ENCODE measurements at places on chromosomes 7 and 10. TPM values are rescaled to one million over a fixed set of nuclear protein-coding genes. Genes with fewer than 3 reads are reported as not detected.

HOXA1 gene
- 18.8 TPM for total RNA-seq

GFRA1 gene
- total RNA-seq = 4.1 TPM

CYP26C1 gene
- total RNA-seq = 0.10 TPM

PAX4 gene
- total RNA-seq = not detected

DNA sequence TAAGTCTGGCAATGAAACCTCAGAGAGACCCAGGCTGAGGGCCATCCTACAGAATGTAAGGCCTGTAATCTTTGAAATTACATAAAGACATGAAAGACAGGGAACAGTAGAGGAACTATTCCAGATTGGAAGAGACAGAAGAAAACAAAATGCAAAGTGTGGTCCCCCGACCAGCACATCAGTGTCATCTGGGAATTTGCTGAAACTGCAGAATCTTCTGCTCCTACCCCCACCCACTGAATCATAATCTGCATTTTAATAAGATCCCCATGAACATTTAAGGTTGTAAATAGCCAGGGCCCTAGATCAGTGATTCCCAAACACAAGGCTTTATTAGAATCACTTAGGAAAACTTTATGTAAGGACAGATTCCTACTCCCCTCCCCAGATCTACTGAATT lies 154.4 kb downstream of the NOC3L start:
- no peak for DNase-seq

- DNase-seq = no peak
Observed at GRCh38 chr10:8456386-8456785, 401.9 kb downstream of the GATA3 start.

DNA sequence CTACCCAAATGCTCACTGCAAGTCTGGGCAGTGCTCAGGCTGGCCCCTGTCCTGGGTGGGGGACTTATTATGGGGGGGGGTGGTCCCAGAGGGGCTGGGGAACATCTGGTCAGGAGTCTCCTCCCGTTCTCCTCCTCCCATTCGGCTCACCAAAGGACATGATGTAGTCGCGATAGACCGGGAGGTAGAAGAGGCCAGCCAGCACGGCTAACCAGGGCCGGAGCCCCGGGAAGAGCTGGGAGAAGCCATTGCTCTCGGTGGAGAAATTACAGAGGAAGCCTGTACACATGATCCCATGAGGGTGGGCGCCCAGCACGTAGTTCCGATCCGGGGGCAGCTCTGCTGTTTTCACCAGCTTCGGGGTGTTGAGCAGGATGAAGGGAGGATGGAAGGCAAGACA lies 2.4 kb downstream of the MOGAT3 start:
- DNase-seq = no peak

DNA sequence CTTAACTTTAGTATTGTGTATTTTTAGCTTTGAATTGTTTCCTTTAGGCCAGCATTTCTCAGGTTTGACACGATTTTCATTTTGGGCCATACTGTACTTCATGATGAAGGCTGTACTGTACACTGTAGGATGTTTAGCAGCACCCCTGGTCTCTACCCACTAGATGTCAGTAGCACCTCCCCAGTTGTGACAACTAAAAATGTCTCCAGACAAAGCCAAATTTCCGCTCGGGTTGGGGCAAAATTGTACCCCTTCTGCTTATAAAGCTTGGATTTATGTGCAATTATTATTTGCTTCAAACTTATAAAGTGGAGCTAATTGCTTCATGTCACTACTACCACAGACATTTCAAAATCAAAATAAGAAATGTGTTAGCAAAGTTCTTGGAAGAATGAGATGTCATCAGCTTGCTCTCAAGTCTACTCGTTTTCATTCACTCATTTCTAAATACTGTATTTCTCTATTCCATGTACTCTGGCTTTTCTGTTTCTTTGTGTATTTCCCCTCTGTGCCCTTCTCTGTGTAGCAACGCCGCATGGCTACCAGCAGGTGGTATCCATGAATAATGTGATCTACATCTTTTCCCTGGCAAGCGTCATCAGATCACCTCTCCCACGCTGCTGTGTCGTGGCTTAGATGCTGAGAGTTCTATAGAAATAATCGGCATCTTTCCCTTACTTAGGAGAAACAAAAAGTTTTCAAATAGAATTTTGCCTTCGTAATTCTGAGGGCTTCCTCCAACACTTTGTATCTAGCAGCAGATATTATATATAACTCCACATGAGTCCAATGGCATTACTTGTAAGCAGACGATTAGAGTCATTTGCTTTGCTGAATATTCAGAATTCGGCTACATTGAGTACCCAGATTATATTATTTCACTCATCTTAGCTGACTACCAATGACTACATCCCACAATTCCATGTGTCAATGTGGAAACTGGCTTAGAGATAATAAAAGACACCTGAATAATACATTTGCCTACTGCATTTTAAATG lies 47.8 kb upstream of the CALCR start:
- DNase-seq = no peak

GRCh38 chr7:41205600-41205999 lies 497.3 kb downstream of the INHBA start:
- DNase-seq = no peak

DNA sequence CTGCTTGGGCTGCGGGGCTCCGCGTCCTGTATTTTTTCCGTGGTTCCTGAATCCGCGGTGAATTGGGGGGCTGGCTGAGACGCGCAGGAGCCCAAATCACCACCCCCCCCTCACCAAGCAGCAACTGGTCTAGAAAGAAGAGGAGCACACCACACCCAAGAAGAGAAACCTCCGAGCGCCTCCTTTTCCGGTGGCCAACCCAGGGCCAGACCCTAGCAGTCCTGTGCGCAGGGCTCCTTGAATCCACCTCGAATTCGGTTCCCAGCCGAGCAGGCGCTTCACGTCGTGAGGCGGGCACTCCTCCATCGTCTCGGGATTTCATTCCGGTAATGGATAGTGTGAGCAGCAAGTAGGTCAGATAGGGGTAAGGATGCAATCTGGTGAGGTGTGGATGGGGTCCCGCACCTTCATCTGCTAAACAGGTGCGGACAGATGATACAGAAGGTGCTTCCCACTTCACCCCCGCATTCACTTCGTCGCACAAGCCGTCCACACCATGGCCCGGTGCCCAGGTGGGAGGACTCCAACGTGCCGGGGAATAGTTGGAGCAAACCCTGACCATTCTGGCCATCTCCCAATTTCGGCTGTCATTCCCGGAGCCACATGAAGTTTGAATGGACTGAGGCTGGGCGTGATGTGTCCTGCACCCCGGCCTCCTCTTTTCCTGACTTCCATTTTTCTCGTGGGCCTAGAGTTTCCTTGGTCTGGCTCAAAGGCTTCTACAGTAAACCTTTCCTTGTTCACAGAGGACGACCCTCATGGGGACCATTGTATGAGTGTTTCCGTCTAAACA lies 19.8 kb upstream of the ZNF273 start:
- peak; percentile 37 for DNase-seq

DNA sequence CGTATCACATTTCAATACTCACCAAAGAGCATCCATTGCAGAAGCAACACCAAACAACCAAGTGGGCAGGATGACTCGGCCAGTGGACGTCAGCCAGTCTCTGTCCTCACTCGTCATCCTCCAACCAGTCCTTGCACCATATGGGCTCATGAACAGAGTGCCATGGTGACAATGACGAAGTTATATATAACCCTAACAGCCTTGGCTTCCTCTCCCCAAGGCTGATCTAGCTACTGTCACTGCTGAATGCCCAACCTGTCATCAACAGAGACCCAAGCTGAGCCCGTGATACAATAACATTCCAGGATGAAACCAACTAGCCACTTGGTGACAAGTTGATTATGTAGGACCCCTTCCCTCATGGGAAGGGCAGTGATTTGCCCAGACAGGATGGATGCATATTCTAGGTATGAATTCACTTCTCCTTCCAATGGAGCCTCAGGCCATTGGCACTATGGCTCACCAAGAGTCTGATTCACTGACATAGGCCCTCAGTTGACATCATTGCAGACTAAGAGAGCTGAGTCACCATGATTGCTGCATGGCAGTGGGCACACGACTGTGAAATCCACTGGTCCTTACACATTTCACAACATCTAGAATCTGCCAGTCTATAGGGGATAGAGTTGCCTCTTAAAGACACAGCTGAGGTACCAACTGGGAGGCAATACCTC lies 26.3 kb upstream of the PPIF start:
- no peak for DNase-seq

- no peak for DNase-seq
Observed at GRCh38 chr10:93379731-93380575, 102.2 kb downstream of the MYOF start.
